ENCODE measurements at places on chromosomes 5 and 9. TPM values are rescaled to one million over a fixed set of nuclear protein-coding genes. Genes with fewer than 3 reads are reported as not detected.

DNA sequence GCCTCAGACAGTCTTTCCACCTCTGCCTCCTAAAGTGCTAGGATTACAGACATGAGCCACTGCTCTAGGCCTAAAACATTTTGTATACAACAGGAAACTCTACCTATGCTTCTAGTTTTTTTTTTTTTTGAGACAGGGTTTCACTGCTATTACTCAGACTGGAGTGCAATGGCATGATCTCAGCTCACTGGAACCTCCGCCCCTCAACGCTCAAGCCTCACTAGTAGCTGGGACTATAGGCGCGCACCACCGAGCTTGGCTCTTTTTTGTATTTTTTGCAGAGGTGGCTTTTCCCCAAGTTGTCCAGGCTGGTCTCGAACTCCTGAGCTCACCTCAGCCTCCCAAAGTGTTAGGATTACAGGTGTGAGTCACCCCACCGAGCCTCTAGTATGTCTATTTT, 5.4 kb downstream of the HSPA9 start:
- no peak for DNase-seq

GRCh38 chr5:116292321-116292720, 207.5 kb downstream of the COMMD10 start:
- DNase-seq = no peak

DNA sequence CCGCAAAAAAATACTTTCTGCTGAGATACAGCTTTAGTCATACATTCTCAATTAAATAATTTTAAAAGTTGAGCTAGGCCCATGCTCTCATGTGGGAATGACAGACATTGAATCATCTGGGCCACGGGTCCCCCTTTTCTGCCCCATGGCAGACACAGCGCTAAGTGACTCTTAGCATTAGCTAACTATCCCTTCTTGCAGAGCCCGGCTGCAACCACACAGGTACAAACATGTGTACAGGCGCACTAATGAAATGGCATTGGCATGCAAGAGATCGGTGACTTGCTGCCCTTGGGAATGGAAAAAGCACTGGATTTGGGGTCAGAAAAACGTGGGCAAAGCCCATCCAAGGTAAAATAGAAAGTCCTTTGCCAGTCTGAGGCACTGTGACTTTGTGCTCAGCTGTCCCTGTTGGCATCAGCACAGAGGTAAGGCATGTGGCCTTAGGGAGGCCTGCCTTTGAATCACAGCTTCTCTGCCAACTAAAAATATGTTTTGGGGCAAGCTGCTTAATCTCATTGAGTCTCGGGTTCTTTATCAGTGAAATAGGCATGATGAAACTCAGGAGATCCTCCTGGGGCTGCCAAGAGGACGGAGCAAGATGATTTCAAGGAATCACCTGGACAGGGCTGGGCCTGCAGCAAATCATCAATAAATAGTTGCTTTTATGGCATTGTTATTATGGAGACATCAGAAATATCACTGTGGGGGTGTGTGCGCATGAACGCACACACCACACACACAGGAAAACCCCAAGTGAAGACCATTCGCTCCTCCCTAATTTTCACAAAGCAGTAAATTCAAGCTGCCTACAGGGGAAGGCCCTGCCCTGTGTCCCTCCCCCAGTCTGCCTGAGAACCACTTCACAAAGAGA, 54.2 kb downstream of the WHRN start:
- no peak for DNase-seq

DNA sequence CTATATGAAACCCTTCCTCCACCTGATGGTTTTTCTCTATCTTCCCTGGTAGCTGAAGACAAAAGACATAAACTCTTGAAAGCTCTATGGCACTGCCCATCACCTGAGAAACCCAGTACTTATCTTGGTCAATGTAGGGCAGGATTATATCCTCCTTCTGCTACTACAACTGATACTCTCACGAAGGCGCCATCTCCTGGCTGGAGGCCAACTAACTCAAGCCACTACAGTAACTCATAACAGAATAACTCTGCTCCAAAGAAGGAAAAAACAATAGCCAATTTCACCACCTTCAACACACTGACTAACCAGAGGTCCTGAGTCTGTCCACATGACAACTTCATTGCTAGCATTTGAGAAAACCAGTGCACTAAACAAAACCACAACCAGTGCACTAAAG, 409.2 kb downstream of the CETN3 start:
- no peak for DNase-seq

DNA sequence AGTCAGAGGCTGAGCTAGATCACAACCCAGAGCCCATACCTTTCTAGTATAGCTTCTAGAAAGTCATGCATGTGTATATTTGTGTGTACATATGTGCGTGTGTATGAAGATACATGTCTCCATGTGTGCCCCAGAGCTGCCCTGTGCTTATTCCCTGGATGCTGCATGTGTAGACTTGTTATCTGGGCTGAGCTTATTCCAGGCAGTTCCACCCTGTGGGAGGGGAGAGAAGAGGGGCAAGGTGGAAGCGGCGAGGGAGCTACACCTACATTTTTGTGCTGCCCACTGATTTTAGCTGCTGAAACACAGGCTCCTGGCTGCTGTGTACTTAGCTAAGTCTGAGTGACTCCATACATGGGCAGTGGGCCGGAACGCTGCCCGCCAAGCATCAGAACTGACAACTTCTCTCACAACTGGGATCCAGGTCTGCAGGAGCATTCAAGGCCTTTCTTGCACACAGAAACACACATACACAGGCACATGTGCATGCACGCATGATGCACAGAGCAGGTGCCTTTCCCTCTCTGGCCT, 38.0 kb upstream of the XPA start:
- no peak for DNase-seq

DNA sequence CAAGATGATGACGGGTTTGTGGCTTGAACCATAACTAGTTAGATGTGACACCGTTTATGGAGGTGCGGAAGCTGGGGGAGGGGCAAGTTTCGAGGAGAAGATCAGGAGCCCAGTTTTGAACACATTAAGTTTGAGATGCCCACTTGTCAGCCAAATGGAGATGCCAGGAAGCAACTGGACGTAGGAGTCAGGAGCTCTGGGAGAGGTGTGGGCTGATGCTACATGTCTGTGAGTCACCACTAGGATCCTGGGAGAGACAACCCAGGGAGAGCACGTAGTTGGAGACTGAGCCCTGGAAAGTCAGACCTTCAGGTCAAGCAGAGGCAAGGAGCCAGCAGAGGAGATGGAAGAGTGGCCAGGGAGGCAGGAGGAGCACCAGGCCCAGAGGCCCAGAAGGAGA, 48.8 kb upstream of the SLC25A51 start:
- DNase-seq = no peak

DNA sequence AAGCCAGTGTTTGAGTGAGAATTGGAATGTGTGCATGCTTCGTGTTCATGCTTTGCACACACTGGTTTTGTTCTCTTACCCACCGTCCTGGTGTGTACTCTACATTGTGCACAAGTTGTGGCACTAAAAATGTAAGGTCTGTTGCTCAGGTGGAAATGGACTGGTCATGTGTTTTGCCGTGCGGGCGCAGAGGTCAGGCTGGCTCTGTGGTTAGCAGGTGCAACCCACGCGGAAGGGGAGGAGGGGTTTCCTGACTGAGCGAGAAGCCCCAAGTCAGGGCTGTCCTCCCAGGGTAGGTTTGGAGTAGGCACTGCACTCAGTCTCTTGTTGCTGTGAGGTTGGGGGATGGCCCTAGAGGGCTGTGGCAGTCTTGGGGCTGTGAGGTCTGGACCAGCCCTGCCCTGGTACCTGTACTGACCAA, 86.6 kb downstream of the EHMT1 start:
- DNase-seq = no peak

The STING1 gene
- polyA plus RNA-seq = 47.9 TPM

The HRH2 gene
- 18.6 TPM for polyA plus RNA-seq

GRCh38 chr5:23314827-23315226, 192.6 kb upstream of the PRDM9 start:
- no peak for DNase-seq

- no peak for DNase-seq
These were observed 349.3 kb upstream of the TLE4 start for GRCh38 chr9:79222483-79222882.

The FBXW11 gene
- polyA plus RNA-seq = 15.8 TPM

GRCh38 chr5:58335518-58335917, 124.4 kb downstream of the PLK2 start:
- DNase-seq = no peak

- no peak for DNase-seq
These were observed 247.4 kb downstream of the NR3C1 start for GRCh38 chr5:143156086-143156485.

DNA sequence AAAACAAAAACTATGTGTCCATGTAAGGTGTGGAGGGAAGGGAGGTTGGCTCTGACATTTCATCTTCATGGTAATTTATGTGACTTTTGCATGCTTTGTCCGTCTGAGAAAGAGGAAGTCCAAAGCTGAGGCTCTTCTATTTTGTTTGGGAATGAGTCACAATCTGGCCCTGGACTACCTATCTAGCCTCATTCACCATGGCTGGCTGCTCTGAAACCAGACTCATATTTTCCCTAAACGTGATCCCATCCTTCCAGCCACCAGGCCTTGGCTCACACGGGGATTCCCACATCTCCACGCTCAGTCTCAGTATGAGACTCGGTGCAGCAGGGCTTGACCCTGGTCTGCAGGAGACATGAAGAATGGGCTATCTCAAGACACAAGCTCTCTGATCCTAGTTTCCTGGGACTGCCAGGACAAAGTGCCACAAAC, 672.8 kb downstream of the ACTL7B start:
- DNase-seq = no peak

GRCh38 chr9:82558855-82559630, 503.9 kb downstream of the RASEF start:
- no peak for DNase-seq

The FRRS1L gene
- 0.91 TPM for polyA plus RNA-seq

The TLR4 gene
- polyA plus RNA-seq = 3.8 TPM

- no peak for DNase-seq
These were observed 97.9 kb upstream of the PCSK1 start for GRCh38 chr5:96530901-96531300.

The MLANA gene
- polyA plus RNA-seq = not detected

DNA sequence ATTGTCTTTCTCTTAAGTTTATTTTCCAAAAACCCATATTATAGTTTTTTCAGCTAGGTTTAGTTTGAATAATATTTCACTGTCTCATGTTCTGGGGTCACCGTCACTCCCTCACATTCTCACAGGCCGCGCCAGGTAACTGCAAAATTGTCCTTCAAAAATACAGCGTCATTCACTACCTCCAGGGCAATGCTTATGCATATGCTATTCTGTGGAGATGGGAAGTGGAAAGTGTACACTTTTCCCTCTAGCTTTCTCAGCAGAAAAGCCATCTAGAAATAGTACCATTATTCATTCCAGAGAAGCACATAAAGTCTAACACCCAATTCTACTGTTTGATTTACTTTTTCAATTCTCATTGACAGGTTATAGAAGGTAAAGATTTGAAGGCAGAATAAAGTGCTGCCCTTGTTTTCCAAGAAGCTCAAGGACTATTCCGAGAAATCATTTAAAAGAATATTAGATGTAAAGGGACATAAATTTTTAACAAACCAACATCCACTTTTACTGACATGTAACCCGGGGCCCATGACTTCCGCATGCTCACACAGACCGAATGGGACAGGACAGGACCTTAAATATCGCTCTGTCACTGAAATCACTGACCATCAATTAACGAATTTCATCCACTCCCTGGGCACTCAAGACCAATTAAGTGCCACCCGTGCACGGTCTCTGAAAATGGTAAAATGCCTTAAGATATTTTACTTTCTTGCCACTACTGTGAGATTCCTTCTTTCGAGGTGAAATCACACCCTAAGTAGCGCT, 720 bp downstream of the NUDT12 start:
- no peak for DNase-seq

The PLCXD3 gene
- 36.2 TPM for polyA plus RNA-seq

The IFNA21 gene
- polyA plus RNA-seq = not detected

DNA sequence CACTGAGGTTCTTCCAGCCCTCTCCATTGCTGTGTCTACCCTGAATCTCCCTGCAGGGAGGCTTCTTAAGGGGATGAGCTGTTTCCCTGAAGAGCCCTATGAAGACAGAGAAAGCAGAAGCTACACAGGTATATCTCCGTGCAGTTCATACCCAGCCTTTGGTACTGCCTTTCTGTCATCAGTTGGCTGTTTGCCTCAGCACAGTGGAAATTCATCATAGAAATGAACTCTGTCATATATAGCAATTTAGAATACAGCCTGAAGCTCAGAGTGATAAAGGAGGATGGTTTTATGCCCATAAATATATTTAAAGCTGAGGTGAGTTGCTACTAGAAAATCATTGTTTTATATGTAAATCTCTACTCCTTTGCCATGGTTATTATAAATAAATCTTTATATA, 42.6 kb upstream of the KCNN2 start:
- no peak for DNase-seq

The PCDHA13 gene
- polyA plus RNA-seq = 0.05 TPM

DNA sequence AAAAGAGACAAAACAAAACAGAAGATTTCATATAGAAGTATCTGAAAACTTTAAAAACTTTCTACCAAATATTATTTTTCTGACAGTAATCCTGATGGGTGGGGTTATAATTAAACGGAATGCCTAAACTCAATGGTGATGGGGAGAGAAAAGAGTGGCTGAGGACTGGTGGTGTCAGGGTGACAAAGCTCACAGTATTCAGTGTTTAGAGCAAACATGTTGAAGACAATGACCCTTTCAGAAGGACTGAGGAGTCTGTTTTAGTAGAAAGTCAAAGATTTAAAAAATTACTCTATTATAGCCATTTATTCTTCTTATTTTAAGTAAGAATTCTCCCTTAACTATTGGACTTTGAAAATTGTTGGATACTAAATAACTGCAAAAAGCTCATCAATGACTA, 1144.0 kb downstream of the TAF11L14 start:
- no peak for DNase-seq

The SLC22A4 gene
- 0.86 TPM for polyA plus RNA-seq

DNA sequence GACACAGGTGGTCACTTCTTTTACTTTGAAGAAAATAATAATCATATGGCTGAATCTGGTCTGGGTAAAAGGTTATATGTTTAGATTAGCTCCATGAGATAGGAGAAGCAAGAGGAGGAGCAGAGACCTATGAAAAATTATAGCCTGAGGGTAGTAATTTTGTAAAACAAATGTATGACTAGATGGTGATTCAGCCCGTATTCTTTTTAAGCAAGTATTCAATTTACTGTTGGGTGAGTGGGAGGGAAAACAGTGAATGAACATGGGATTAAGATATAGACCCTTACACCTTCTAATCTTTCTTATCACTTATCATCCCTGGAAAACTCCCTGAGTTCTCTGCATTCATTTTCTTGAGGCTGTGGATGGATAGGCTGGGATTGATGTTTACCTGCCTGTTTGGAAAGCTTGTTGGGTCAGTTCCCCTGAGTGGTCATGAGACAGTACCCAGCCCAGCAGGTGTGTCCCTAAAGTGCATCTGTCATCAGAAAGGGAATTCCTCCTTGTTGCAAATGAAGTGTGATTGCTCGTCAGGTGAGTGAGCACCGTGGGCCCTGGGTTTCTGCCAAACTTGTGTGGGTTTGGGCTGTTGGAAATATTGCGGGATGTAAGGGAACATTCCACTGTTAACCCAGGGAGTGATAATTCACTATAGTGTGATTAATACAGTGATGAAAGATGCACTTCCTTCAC, 101.2 kb upstream of the GDNF start:
- no peak for DNase-seq

The DDX4 gene
- not detected for polyA plus RNA-seq

The AJM1 gene
- polyA plus RNA-seq = 4.3 TPM

All from right cardiac atrium (tissue), 5 donors.